Endodermal cell (in vitro differentiated cells): ENCODE measurements at places on chromosomes 7 and 10. TPM values are rescaled to one million over a fixed set of nuclear protein-coding genes. Genes with fewer than 3 reads are reported as not detected.

TMEM184A gene
- 4.6 to 5.7 TPM (median 4.9 TPM) in 3 replicates for total RNA-seq

SPOCK2 gene
- 1.6 and 2.3 TPM in 2 replicates for total RNA-seq

NPTX2 gene
- 0.53 to 1.1 TPM (median 0.65 TPM) in 3 replicates for total RNA-seq

GARIN1A gene
- 0.63 and 0.64 TPM in 2 replicates for total RNA-seq

ZNF92 gene
- 24.6 and 26.4 TPM in 2 replicates for total RNA-seq

SRRM3 gene
- total RNA-seq: 3.9 and 5.0 TPM in 2 replicates

GHRHR gene
- 1.9 TPM in 1 of 2 replicates, not detected in the other for total RNA-seq

UNCX gene
- 0.13 TPM in 1 of 2 replicates, not detected in the other for total RNA-seq
